ENCODE measurements at places on chromosomes 6 and 20. TPM values are rescaled to one million over a fixed set of nuclear protein-coding genes. Genes with fewer than 3 reads are reported as not detected.

GRCh38 chr6:146833157-146833556, 234.4 kb downstream of the ADGB start:
- no peak for DNase-seq

DNA sequence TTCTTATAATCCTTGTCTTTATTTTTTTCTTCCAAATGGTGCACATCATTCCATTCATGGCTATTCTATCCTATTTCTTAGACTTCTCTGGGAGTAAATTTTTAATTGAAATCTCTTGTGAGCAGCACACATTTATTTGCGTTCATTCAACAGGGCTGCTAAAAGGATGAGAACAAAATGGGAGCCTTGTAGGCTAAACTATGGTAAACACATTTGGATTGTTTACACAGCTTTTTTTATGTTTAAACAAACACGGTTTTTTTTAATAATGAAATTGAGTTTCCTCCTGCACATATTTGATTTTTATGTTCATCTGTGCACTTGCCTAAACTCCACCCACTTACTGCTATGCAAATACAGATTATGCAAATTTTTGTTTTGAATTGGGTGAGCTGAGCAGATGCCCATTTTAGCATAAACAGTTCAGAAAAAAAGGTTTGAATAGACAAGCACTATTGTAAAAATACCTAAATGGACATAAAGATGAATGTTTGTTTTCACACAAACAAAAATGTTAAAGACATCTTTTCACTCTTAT, 92.0 kb downstream of the OLIG3 start:
- DNase-seq, result no peak

DNA sequence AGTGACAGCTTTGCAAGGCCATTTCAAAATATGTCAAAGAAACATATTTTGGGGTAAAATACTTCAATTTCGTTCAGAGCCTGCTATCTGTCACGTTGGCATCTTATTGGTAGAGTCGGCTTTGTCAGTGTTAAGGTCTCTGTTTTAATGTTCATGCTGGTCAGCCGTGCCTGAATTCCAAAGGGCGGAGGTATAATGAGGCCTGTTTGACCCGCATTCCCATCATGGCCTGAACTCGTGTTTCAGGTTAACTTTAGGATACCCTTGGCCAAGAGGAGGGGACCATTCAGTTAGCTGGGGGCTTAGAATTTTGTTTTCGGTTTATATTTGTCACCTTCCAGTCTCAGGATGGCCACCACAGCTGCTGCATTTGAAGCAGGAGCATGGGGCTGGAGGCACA, 236.4 kb downstream of the NFATC2 start:
- no peak for DNase-seq

HSPA12B gene
- total RNA-seq, result 19.3 TPM

DNA sequence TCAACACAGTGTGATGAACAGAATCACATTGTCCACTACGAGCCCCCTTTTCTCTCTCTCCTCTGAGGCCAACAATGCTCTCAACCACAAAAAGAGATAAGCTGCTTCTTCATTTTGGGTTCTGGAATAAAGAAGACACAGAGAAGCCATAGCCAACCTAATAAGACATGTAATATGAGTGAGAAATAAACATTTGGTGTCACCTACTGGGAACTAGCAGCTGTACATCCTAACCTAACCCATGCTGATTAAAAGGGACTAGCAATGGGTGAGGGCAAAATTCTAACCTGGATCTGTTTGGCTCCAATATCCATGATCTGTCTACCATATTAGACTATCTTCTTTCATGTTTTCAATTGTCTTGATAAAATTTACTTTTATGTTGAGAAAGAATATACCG, 369.1 kb upstream of the MARCKS start:
- no peak for DNase-seq

DNA sequence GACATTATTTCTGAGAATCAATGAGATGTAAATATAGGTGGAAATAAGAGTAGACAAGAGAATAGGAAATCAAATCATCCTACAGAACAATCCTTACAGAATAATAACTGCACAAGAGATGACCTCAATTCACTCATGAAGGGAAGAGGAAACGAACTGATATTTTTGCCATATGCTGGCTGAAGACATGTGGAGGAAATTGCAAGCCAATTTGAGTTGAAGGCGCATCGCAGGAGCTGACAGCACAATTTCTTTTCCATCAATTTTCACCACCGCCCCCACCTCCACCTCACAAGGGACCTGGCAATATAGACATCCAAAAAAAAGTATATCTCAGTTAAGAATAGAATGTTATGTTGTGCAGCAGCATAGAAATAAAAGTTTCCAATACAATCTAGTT, 20.3 kb downstream of the CITED2 start:
- DNase-seq, result no peak

- DNase-seq, result no peak
Observed at GRCh38 chr6:73739096-73739495, 43.1 kb downstream of the CD109 start.

KIAA1755 gene
- 8.1 TPM for total RNA-seq

C6orf15 gene
- total RNA-seq, result not detected
